Stimulated activated naive CD8-positive, alpha-beta T cell treated with anti-CD3 and anti-CD28 coated beads, Interleukin-15, amount 100 ng/mL, for 72 hours (primary cell): ENCODE measurements at places on chromosomes 3 and 15.

- no peak for DNase-seq
Measured at GRCh38 chr15:50241684-50242450, 23.7 kb downstream of the HDC start.

- peak; percentile 11 for DNase-seq
Measured at GRCh38 chr3:70856414-70857162, 544.1 kb upstream of the MDFIC2 start.

DNA sequence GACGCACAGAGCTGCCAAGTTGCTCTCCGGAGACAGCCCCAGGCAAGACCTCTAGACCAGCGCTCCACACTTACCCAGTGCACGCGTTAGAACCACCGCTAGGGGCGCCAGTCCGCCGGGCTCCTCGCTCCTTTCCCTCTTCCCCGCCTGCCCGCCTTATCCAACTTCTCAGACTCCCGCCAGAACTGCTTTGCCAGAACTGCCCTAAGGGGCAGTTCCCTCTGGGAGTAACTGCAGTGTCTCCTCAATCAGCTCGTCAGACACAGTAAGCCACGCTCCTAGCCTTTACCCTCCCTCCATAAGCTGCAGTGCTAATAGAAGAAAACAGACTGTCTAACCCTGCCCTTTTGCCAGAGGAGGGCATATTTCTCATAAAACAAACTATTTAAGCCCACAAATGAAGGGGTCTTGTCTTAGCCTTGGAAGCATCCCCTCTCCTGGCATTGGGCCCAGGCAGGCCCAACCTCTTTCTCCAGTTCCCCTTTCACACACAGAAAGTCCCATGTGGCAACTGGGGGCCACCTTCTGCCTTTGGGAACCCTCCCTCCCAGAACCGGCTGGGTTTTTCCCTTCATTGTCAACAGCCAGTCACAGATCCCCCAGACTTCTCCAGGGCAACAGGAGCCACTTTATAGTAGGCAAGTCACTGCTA is 3.7 kb downstream of the BMF start:
- DNase-seq = peak; percentile 72

- DNase-seq = no peak
Measured at GRCh38 chr3:37384117-37384516, 209.7 kb upstream of the LRRFIP2 start.

DNA sequence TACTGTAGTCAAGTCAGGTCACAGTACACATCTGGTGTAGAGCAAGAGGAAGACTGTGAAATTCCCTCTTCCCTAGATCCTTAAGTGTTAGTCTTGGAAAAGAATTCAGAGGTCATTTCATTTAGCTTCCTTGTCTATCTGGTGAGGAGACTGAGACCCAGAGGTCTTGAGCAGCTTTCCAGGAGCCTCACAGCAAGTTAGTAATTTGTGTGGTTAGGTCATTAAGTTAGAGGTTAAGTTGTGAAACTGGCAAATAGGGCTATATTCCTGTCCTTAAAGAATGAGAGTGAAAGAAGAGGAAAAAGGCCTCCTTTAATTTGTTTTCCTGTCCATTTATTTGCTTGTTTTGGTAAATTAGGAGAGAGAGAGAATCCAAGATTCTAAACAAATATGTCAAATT is 9.0 kb downstream of the PODXL2 start:
- no peak for DNase-seq

GRCh38 chr3:41943311-41943843 is 18.5 kb downstream of the ULK4 start:
- DNase-seq = no peak

- no peak for DNase-seq
Measured at GRCh38 chr3:63656786-63657185, 4.3 kb downstream of the SNTN start.

DNA sequence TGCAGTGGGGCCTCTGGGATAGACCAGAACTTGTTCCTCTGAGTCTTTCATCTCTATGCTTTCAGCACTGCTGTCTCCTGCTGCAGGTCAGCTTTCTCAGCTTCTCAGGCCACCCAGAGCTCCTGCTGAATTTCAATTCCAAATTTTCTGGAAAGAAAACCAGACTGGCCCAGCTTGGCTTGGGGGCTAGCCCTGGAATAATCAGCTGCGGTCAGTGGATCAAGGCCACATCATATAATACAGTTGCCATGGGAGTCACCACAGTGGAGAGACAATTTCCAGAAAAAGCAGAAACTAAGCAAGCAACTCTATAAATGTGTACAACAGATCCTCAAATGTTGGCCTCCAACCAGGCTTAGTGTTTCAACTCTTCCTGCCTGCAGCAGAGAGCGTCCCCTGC is 91.1 kb upstream of the SLC24A5 start:
- no peak for DNase-seq

DNA sequence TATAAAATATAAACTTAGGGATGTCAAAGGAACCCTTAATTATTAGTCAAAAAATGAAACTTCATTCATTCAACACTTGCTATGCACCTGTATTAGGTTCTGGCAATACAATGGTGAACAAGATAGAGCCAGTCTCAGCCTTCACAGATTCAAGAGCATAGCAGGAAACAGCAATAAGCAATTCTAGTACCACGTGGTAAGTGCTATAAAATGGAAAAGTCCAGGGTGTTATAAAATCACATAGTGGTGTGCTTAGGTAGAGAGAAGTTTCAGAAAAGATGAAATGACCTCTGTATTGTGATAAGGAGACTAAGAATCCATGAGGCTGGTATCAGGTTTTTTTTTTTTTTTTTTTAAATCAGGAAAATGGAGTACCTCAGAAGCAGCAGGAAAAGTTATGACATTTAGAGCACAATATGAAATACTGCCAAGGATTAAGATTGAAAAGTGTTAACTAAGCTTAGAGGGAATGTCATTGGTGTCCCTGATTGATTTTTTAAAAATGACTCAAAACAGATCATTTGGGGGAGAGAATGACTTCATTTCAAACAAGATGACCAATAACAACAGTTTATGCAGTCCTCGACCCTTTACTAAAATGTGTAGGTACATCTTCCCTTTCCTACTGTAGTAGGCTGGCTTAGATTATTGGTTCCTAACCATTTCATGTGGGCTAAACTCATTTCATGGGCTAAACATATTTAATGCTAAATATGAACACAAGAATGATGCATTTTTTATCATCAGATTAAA is 5.0 kb downstream of the TOMM70 start:
- no peak for DNase-seq

DNA sequence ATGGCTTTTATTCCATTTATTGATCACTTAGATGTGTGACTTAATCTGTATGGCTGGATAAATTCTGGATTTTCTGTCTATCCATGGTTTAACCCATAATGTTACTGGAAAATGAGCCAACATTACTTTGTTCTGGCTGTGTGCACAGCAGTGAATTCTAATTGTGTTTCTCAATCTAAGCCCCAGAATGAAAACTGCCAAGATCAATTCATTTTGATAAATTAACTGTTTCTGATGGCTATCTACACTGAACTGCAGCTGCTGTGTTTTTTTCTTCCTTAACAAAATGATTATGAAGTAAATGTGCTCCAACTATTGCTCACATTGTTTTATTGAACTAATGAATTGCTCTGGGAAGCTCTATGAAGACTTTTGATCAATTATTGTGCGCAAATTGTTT is 35.7 kb upstream of the CPB1 start:
- no peak for DNase-seq

GRCh38 chr3:55327131-55327920 is 159.8 kb downstream of the WNT5A start:
- no peak for DNase-seq

DNA sequence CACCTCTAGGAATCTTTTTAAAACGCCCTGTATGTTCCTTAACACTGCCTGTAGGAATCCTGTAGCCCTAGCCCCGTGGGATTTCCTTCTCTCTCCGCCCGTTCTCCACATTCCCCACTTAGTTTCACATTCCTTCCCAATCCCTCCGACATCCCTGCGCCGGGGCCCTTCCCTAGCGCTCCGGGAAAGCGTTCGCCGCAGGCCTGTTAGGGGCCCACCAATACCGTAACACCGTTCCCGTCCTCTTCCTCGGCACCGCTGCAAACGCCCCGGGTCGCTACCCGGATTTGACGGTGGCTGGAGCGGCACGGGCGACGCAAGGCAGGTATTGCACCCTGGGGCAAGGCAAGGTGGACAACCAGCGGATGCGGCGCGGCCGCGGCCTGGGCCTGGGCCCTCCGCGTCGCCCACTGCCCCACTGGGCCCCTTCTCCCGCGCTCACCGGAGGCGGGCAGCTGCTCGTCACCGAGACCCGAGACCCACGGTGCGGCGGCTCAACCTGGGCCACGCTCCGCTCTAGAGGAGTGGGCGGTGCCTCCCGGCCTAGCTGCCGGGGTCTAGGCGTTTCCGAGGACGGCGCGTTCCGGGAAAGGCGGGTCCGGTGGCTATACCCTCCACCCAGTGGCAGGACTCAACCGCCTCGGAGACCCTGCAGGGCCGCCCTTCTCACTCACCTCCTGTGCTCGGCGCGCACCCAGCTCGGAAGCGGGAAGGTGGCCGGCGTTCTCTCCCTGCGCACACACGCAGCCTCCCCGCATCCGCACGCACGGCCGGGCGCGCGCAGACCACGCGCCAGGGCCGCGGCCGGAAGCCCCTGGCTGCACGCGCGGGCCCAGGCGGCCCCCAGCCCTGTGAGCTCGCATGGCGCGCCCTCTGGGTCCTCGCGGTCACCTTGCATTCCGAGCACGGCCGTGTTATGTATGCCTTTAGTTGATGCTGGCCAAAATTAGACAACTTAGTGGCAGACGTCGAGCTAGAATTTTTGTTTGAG is at the start of gene B3GALNT1:
Gene B3GALNT1, minus strand, starts transcription at position 789 of the 991 bp plus-strand sequence. CDS start 18,595 bp downstream, outside the sequence.
- peak; percentile 51 for DNase-seq
